ENCODE measurements at places on chromosomes 13 and 19.
A peak's percentile ranks its signal among the peaks of the same experiment; 100 is the strongest.

GRCh38 chr13:53174545-53174944, 145.9 kb downstream of the OLFM4 start:
- no peak for DNase-seq

DNA sequence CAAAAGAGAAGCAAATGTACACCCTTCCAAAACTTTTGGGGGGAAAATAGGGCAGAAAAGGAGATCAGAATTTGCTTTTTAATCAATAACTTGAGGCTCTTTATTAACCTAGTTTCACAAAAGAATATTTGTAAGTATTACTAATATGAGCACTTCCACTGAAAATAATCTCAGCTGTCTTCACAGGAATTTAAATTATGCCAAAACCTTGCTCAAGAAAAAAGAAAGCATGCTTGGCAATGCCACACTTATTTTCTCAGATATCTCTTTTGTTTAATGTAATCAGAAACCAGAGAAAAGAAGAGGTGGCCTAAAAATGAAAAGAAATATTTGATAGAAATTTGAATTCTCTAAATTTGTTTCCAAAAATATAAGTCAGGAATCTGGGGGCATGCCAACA, 234.9 kb upstream of the GPC6 start:
- DNase-seq: no peak

DNA sequence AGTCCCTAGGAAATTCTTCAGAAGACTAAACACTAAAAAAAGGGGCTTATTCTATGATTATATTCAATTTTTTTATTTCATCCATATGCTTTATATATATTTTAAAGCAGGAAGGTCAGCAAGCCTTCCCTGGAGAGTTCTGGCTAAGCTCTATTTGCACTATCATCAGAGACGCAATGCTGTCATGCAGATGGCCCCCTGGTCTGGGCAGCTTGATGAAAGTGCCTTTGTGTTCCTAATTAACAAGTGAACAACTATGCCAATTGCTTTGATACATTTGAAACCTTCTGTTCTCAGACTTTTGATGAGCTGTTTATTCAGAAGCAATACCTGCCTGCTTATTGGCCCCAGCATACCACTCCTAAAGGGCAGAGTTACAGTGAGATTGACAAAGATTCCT, 1344.6 kb downstream of the OLFM4 start:
- peak; percentile 90 for DNase-seq

GRCh38 chr19:2810141-2811091, 9.3 kb upstream of the ZNF554 start:
- DNase-seq: no peak

- no peak for DNase-seq
Observed at GRCh38 chr13:109548374-109548773, 238.0 kb downstream of the IRS2 start.

DNA sequence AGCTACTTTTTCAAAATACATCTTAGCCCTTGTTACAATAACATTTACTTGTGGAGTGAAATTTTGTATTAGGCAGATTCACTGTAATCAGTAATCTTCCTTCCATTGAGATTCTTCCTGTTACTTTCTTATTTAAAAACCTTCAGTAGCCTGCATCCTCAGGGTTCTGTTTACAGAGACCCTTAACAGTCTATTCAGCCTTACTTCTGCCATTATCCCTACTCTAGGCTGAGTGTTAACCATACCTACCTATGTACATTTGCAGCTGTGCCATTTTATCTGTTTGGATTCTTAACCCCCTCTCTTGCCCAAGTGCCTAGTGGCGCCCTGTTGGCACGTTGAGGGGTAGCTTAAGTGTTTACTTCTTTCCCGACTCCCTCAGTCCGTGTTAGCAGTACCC, 71.9 kb downstream of the LRCH1 start:
- no peak for DNase-seq

GRCh38 chr19:38039966-38040365, 133.0 kb downstream of the SIPA1L3 start:
- DNase-seq: no peak

GRCh38 chr13:104320446-104320845, 1254.2 kb upstream of the SLC10A2 start:
- DNase-seq: no peak

GRCh38 chr13:111020021-111020420, 95.1 kb upstream of the ARHGEF7 start:
- no peak for DNase-seq

GRCh38 chr19:35349614-35350521, 2.2 kb downstream of the FFAR1 start:
- no peak for DNase-seq

DNA sequence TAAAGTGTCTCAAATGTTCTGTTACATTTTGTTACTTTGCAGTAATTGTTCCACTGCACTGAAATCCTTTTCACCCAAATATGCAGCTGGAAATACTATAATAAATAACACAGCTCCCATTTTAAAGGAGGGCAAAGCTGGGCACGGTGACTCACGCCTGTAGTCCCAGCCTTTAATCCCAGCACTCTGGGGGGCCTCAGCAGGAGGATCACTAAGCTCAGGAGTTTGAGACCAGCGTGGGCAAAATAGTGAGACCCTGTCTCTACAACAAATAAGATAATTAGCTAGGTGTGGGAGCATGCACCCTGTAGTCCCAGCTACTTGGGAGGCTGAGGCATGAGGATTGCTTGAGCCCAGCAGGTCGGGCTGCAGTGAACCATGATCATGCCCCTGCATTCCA, 7.5 kb upstream of the UBAC2 start:
- no peak for DNase-seq

DNA sequence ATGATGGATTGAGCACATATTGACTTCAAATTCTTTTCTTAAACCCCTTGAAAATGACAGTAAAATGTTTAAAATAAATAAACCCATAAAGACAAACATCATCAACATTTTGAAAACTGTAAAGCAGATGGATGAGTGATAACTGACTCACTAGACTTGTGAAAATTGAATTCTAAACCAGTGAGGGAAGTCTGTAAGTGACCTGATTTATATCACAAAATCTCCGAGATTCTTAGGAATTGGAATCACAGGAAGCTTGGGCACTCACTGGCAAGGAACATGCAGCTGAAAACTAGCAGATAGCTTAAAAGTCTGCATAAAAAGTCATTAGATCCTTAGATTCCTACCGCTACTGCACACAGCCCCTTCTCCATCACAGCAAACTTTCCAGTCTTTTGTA, 51.3 kb upstream of the TSC22D1 start:
- no peak for DNase-seq

GRCh38 chr13:78779608-78780007, 120.7 kb upstream of the OBI1 start:
- DNase-seq: peak; percentile 54

- DNase-seq: no peak
Observed at GRCh38 chr19:55449469-55449868, 6.4 kb upstream of the SHISA7 start.

GRCh38 chr13:52053460-52053859, 29.0 kb downstream of the UTP14C start:
- no peak for DNase-seq

DNA sequence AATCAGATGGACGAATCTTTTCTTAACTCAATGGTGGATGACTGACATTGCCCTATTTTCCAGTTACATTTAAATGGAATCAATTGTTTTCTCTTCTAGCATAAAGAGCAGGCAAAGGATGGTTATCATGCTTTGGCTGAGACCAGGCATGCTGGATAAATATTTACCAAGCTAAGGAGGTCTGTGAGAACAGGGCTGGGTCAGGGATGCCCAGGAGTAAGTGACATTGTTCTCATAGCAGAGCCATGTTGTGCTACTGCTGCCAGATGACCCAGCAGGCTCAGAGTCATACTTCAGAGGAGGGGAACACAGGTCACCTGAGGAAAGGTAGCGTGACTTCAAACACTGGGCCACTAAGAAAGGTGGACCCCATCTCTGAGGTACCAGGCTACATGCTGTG, 116.0 kb upstream of the RNF113B start:
- DNase-seq: no peak

- no peak for DNase-seq
Observed at GRCh38 chr13:107252428-107252827, 684.5 kb upstream of the ARGLU1 start.

DNA sequence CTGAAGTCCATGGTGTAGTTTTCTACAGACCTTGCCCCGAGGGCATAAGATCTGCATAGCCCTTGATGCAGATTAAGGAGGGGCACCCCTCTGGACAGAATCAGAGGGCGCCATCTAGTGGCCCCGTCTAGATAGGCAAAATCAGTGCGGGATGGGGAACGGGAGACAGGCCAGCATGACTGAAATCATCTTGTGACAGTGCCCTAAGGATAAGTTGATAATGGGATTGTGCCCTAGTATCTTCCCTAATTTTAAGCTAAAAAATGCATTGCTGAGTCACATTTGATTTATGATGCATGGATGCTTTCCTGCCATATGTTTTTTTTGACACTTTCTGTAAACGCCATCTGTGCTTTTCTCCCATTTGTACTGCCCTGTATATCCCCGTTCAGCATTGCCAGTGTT, 19.0 kb upstream of the GPI start:
- DNase-seq: peak; percentile 59

- no peak for DNase-seq
Observed at GRCh38 chr19:14412324-14412995, 6.7 kb downstream of the DDX39A start.

- DNase-seq: no peak
Observed at GRCh38 chr13:30133554-30133912, 173.8 kb downstream of the KATNAL1 start.

GRCh38 chr19:56778351-56778750, 62.2 kb downstream of the PEG3 start:
- DNase-seq: no peak

DNA sequence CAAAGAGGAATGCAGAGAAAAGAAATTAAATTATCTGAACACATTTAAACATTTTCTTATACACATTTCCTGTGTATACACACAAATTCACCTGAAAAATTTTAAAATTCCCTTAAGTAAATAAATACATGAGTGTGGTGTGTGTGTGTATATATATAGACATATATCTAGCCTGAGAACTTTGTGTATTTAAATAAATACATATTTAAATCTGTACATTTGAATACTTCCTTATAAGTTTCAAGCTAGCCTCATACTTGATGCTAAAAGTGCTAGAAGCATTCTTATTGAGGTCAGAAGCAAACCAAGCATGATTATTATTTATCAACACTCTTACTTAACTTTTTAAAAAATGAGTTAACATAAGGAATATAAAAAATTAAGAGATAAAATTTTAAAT, 260.7 kb downstream of the NHLRC3 start:
- DNase-seq: no peak

GRCh38 chr13:41614671-41615527, 157.5 kb downstream of the RGCC start:
- DNase-seq: no peak

DNA sequence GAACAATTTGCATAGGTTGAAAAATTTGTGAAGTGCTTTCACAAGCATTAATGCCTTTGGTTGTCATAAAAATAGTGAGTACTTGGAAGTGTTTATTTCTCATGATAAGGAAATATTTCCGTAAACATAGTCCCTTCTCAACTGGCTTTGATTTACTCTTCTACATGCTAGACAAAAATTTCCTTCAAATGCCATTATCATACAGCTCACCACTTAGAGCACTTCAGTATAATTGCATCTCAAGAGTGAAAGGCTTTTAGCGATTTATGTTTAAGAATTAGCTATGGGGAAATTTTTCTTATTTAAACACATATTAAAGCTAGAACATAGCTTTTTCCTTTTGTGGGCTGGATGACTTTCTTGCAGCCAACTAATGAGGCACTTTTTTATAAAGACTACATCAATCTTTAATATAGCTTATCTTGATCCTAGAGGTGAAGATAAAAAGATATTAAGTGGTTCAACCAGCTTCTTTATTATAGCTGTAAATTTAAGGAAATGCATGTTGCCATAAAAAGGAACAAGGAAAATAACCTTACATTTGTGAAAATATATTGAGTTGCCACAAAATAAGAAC, 656.8 kb downstream of the SLITRK6 start:
- no peak for DNase-seq

- no peak for DNase-seq
Observed at GRCh38 chr19:2602391-2603181, 99.9 kb downstream of the GNG7 start.

DNA sequence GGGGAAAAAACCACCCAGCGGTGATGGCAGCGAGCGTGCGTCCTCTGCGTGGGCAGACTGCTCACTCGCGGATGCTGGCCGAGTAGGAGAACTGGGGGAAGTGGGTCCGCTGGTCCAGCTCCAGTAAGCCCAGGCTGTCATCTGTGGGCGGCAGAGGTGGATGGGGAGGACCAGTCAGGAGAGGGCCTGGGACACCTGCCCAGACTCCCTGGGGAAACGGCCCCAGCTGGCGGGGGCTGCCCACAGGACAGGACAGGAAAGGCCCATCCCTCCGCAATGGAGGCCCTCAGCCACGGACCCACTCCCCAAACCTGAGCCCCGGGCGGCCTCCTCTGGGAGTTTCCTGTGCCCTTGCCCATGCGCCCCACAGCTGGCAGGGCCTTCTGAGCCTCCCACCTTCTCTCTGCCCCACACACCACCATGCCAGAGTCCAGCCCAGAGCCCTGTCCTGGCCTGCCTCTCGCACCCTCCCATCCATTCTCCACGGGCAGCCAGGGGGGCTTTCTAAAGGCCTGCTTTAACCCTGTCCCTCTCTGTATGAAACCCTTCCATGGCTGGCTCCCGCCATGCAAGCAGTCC, 7.4 kb upstream of the CCNP start:
- DNase-seq: no peak

GRCh38 chr19:18500376-18500775, 21.5 kb downstream of the ELL start:
- DNase-seq: no peak
